M059J (cell line): ENCODE measurements at places on chromosomes 7 and 10. TPM values are rescaled to one million over a fixed set of nuclear protein-coding genes. Genes with fewer than 3 reads are reported as not detected.

Gene CLCN1
- not detected in 2 replicates for total RNA-seq

Gene AKR1C8
- not detected in 2 replicates for total RNA-seq

Gene NRAP
- total RNA-seq, result not detected in 2 replicates

Gene MYPN
- 30.8 and 34.5 TPM in 2 replicates for total RNA-seq

Gene TMEM229A
- not detected in 2 replicates for total RNA-seq
